ENCODE measurements at places on chromosomes 2 and 18. TPM values are rescaled to one million over a fixed set of nuclear protein-coding genes. Genes with fewer than 3 reads are reported as not detected.

DNA sequence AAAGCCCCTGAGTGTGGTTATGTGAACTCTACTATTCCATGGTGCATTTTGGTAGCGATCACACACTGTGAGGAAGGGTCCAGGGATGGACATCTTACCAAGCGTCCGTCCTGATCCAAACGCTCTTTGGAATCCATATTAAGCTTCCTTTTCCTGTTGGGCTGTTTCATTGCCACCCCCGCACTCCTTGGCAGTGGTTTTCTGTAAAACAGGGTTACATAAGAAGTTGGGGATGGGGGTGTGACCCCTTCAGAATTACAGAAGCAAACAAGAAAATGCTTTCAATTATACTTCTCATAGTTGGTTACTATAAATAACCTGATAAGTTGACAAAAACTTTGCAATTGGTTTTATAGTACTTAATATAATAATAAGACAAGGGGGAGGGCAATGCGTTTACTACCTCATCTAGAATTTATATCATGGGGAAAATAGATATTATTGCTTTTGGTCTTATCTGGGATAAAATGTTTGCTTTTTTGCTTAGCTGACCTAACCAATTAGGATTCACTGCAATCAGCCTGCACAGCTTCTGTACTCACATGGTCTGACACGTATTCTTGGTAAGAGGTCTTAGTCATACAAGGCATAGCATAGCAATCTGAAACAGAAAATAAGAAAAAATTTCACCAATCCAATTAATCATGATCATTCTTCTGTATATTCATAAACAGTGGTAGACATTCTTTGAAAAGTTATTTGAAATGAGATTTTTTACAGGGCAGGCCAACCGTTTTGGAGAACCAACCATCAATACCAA is 103.1 kb downstream of the L3MBTL4 start:
- no peak for DNase-seq

The IL1F10 gene
- not detected for polyA plus RNA-seq

DNA sequence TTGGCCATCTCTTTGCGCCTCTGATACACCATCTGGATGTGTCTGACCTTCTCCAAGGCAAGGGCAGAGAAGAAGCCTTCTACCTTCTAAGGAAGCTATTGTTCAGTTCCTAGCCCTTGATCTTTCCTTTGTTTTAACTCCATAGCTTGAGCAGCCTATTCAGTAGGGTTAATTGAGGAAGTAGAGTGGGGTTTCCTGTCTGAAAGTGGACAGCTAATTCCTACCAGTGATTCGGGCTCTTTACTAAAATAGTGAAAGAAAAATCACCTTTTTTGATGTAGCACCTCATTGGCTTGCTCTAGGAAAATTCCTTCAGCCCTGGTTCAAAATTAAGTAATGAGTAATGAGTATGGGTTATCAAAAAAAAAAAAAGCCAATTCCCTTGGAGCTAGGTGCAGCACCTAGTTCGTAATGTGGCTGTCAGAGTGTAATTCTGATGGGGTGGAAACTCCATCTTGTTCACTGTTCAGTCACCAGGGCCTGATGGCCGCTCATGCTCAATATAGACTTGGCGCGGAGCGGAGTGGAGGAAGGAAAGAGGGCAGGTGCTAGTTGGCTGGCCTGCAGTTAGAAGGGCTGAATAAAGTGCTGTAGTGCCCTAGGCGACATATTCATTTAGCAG is 2.9 kb upstream of the MGAT5 start:
- no peak for DNase-seq

The EVA1A gene
- 5.0 TPM for polyA plus RNA-seq

The SS18 gene
- 33.4 TPM for polyA plus RNA-seq

The CAPN14 gene
- 0.15 TPM for polyA plus RNA-seq

- no peak for DNase-seq
These were observed 225.0 kb upstream of the NT5C1B start for GRCh38 chr2:18814387-18814786.

The SERPINB5 gene
- polyA plus RNA-seq, result not detected

The TEX261 gene
- polyA plus RNA-seq, result 5.7 TPM

The AKAIN1 gene
- not detected for polyA plus RNA-seq

The PIGN gene
- 9.4 TPM for polyA plus RNA-seq

DNA sequence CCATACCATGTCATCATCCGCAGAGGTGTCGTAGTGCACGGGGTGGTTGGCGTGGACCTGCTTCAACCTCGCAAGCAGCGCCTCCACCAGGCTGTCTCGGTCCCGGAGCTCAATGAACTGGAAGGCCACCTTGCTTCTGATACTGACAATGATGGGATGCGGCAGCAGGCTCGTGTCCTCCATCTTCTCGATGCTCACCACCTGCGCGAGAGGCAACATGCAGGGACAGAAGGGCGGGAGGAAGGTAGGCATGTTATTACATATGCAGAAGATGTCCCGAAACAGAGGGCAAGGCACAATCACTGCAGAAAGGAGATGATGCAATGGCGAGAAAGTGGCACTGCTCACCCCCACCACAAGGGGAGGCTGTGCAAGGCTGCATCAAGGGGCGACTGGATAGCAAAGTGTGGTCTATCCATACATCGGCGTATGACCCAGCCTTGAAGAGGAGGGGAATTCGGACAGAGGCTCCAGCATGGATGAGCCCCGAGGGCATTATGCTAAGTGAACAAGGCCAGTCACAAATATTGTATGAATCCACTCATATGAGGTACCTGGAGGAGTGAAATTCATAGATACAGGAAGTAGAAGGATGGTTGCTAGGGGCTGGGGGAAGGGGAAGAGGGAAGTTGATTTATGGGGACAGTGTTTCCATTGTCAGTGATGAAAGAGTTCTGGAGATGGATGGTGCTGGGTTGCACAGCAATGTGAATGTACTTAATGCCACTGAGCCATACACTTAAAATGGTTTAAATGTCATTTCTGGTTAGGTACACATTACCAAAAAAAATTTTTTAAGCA is 36.6 kb downstream of the RPL31 start:
- peak; percentile 62 for DNase-seq

DNA sequence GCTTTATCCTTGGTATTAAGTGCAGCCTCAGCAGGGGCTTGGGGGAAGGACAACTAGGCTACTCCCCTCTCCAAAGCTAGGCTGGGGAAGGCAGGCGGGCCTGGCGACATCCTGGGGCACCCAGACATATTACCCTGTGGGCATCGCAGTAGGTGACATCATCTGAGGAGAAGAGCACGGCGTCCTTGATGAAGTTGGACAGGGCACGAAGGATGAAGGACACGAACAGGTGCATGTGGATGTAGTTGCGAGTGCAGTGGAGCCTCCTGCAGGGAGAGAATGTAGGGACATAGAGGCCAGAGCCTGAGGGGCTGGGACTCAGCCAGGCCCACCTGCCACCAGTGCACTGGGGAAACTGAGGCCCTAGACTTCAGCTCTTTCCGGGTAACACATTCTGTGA is 32.3 kb downstream of the TMEM37 start:
- no peak for DNase-seq

GRCh38 chr2:62765619-62766376 is 60.3 kb downstream of the EHBP1 start:
- DNase-seq, result no peak

The ZBTB7C gene
- polyA plus RNA-seq, result 0.03 TPM

The DGUOK gene
- 287 TPM for polyA plus RNA-seq

The C1GALT1C1L gene
- polyA plus RNA-seq, result 0.99 TPM

DNA sequence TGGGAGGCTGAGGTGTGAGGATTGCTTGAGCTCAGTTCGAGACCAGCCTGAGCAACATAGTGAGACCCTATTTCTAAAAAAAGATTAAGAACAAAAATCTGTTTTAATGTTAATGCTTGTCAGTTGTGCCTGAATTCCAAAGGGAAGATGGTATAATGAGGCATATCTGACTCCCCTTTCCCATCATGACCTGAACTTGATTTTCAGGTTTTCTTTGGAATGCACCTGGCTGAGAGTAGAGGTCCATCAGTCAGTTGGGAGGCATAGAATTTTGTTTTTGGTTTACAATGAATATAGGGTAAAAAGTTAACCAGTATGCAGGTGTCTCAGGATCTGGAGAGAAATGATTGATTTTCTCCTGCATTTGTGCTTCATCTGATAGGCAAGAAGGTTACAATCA is 20.4 kb downstream of the RPIA start:
- DNase-seq, result peak; percentile 58

DNA sequence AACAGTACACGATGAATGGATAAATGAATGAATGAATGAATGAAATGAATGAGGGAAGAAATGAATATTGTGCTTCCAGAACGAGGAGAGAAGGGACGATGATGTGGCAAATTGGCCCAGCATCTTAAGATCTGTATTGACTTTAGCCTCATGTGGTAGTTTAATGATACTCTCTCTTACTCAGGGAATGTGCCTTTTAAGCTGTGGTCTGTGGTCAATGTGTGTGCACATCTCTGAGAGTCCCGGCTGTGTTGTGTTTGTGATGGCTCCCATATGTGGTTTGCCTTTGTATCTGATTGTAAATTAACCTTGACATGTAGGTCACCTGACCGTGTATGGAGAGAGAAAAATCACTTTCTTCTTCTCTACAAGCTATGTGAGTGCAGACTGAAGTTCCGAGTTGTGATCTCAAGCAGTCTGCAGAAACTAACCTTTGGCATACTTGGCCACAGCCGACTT is 91.2 kb downstream of the NEDD4L start:
- no peak for DNase-seq

GRCh38 chr2:150909613-150910012 is 352.1 kb downstream of the RBM43 start:
- DNase-seq, result peak; percentile 44

The UPP2 gene
- polyA plus RNA-seq, result not detected

DNA sequence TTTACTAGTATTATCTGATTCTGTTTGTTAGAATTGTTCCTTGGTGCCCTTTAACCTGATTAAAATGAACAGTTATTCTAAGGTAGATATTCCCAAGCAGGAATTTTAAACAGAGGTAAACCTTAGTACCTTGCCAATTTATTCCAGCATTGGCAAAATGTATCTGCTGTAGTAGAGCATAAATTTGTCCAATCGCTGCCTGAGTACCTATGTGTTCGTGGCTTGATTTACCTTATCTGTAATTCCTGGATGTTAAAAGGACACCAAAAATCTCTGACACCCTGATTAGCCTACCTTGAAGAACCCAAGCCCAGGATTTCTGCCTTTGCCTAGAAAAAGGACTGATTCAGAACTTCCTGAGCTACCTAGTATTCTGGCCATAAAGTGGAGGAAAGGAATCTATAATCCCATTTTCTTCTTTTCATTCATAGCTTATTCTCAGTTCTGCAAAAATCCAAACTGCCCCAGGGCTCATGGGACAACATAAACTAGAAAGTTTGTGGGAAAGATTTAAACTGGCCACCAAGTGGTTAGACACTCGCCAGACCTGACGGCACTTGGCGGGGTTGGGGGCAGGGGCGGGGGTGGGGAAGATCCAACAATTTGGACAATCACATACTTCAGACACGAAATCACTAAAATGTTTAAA is 16.2 kb upstream of the ZCCHC2 start:
- no peak for DNase-seq

GRCh38 chr2:172704072-172704936 is 31.3 kb upstream of the RAPGEF4 start:
- DNase-seq, result peak; percentile 79

The NETO1 gene
- 13.0 TPM for polyA plus RNA-seq

The RRM2 gene
- 108 TPM for polyA plus RNA-seq

DNA sequence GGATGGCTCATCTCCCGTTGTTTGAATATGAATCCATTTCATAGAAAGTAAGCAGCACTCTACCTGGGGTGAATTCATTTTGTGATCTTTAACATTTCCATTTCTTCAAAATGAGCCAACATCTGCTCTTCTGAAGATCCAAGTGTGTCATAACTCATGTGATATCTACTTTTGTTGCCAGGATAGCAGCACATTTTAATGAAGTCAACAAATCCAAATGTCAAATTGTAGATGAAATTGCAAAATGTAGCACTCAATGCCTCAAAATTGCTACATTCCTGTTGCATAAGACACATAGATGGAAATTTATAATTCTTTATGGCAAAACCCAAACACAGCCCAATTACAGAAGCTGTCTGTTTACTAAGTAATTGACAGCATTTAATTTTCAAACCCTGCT is 360.7 kb downstream of the TMX3 start:
- DNase-seq, result no peak

- no peak for DNase-seq
These were observed 5.7 kb upstream of the ALS2 start for GRCh38 chr2:201786471-201786870.

The GKN2 gene
- not detected for polyA plus RNA-seq

- no peak for DNase-seq
These were observed 3.2 kb downstream of the HS1BP3 start for GRCh38 chr2:20647738-20648137.

DNA sequence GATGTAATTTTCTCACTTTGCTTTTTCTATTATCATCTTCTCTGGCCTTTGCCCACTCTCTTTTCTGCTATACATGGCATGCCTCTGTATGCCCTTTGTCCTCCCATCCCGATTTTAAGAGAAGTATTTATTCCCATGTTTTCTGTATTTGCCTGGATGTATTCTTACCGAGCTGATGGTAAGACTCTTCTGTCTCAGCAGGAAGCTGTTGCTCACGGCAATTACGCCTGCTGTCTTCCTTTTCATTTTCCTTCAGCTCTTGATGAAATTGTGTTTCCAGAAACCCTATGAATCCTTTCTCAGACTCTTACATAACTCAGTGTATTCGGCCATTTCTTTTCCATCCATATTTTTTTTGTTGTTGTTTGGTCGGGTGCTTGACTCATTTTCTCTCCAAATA is 121.6 kb downstream of the SP3 start:
- no peak for DNase-seq

DNA sequence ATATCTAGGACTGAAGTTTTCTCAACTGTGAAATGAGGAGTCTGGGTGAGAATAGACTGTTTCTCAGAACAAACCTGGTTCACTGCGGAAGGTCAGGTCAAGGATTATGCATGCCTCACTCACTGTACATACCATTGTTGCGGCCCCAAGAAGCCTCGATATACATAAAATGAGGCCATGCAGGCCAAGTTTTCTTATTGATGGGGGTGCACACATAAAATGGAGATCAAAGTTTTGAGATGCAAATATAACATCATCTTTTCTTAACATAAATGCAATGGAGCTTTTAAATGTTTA is 1366.1 kb upstream of the CELF4 start:
- DNase-seq, result no peak

DNA sequence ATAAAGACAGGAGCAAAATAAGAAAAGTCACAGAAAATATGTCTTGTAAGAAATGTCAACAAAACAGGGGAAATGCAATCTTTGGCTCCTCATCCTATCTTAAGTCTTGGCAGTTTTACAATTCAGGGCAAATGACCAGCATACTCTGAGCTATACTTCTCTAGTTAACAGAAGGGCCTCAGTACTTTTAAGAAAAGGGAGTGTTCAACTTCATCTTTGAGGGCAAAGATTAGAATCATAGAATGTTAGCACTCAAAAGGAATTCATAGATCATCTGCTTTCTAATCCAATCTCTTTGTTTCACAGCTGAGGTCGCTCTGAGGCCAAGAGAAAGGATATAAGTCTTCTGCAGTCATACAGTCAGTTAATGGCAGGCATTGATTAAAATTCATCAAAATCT is 174.0 kb upstream of the NT5C1B start:
- no peak for DNase-seq

GRCh38 chr2:241924069-241924908 is 54.8 kb downstream of the RTP5 start:
- DNase-seq, result no peak

The ALPP gene
- polyA plus RNA-seq, result not detected

The TIGD1 gene
- polyA plus RNA-seq, result 9.3 TPM

The UGT1A8 gene
- not detected for polyA plus RNA-seq
